ENCODE measurements at places on chromosomes 6 and 20.

GRCh38 chr6:18748314-18748713 is 361.2 kb downstream of the RNF144B start:
- DNase-seq, result no peak

- DNase-seq, result peak; percentile 7
Observed at GRCh38 chr6:9623985-9624384, 790.9 kb downstream of the TFAP2A start.

DNA sequence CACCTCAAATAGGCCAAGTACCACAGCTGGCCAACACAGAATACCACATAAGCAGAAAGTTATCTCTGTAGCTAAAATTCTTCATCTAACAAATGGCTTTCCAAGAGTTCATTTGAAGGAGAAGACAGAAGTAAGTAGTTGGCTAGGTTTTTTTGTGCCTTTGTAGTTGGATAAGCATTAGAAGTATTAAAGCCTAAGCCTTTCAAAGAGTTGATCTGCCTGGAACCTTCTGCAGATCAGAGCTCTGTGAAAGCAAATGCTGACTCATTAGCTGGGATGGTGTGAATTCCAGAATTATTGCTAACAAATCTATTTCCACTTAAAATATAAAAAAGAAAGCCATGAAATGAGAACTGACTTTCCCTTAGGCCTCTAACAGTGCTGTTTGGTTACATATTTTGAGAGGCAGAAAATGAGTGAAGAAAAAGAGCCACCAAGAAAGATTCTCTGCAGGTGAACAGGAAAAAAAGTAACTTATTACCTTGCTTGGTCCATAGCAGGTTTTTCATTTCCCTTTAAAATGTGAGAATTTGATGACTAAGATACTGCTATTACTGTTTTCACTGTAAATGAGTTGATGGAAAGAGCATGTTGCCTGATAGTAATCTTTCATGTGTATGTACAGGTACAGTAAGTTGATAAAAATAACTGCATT is 763.2 kb upstream of the FLRT3 start:
- no peak for DNase-seq

GRCh38 chr20:34940081-34940481 is 15.5 kb downstream of the GSS start:
- no peak for DNase-seq

GRCh38 chr6:83257791-83258190 is 64.6 kb downstream of the RWDD2A start:
- no peak for DNase-seq

DNA sequence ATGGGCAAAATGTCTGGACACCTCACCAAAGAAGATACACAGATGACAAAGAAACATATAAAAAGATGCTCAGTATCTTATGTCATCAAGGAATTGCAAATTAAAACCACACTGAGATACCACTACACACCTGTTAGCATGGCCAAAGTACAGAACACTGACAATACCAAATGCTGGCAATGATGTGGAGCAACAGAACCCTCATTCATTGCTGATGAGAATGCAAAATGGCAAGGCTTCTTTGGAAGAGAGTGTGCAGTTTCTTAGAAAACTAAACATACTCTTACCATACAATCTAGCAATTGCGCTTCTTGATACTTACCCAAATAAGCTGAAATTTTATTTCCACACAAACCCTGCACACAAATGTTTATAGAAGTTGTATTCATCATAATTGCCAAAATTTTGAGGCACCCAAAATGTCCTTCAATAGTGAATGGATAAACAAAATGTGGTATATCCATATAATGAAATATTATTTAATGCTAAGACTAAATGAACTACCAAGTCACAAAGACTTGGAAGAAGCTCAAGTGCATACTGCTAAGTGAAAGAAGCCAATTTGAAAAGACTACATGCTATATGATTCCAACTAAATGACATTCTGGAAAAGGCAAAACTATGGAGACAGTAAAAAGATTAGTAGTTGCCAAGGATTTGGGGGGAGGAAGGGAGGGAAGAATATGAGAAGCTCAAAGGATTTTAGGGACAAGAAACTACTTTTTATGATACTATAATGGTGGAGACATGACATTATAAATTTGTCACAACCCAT is 50.7 kb downstream of the TNFAIP3 start:
- DNase-seq, result no peak

DNA sequence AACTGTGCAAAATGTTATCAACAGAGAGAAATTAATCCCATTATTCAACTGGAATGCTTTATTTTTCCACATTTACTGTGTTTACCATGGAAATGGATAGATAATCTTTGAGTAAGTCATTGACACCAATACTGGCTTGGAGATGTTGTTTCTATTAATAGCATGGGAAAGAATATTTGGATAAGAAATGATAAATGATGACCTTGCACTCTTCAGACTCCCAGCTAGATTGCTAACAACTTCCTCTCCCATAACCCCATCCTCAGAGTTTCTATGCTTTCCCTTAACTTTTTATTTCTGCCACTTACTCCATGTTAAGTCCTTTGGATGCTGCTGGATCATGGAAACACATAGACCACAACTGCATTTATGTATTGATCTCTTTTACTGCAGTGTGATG is 182.5 kb downstream of the FNDC1 start:
- no peak for DNase-seq

DNA sequence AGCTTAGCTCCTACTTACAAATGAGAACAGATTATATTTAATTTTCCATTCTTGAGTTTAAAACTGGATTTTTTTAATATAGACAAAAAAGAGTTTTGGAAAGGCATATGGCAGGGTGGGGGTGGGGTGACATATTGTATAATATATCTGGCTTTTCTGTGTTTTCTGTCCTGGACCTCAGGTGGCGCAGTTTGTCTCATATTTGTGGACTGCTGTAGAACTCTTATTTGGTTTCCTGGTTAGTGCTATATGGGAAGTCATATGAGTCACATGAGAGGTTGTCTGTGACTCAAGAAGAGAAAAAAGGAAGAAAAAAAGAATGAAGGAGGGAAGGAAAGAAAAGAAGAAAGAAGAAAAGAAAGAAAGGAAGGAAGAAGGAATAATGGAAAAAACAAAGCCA is 131.8 kb downstream of the CLVS2 start:
- no peak for DNase-seq

DNA sequence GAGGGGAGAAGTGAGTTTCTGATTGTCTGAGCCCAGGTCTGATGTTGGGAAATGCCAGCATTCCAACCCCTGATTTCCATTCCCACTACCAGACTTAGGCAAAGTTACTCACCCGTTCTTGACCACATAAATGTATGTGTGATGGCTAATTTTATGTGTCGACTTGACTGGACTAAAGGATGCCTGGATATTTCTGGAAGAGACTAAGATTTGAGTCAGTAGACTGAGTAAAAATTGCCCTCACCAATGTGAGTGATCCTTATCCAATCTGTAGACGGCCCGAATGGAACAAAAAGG is 95.8 kb upstream of the TAB2 start:
- DNase-seq, result no peak

GRCh38 chr6:143064951-143065683 is 4.4 kb downstream of the AIG1 start:
- DNase-seq, result peak; percentile 19

DNA sequence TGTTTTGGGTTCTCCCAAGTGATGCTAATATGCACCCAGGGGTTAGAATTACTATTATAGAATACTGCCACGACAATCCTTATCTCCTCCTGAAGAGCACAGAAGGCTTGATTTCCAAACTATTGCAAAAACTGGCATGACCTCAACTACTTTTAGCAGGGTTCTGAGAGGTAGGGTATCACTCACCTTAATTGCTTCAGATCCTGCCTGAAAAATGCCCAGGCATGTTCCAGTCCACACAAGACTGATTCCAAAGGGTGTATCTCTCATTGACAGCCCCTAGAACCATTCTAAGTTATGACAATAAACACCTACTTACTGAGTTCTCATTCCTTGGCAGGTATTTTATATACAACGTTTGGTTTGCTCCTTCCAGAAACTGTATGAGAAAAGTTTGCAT is 5.0 kb upstream of the DSE start:
- no peak for DNase-seq

- DNase-seq, result no peak
Observed at GRCh38 chr20:52601295-52601971, 370.7 kb upstream of the TSHZ2 start.

- no peak for DNase-seq
Observed at GRCh38 chr6:99333068-99333467, 16.4 kb downstream of the FAXC start.

DNA sequence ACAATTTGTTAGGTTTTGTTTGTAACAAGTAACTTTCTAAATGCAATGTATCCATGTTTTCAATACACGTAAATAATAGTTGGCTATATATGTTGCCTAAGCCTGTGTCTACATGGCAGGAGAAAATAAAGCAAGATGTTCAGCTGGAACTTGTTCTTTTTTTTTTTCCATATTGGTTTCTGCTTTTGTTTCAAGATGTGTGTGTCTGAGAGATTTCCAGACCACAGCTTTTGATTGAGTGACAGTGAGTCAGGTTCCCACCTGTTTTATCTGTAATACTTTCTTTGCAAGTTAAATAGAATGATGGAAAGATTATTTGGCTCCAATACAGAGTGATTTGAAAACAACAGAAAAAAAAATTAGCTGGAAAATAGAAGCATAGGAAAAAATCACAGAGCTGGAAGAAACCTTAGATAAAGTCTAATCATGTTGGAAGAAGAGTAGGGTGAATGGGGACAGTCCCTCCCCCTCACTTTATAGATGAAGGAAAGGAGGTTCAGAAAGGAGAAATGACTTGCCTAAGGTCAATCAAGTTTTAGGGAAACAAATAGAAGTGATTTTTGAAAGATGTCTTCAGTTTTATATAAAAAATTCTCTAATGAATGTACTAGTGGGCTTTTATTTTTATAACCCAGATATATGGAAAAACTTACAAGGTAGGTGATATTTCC is 150.9 kb upstream of the STMND1 start:
- no peak for DNase-seq

GRCh38 chr6:61886608-61887259 is 399.3 kb downstream of the KHDRBS2 start:
- DNase-seq, result no peak

DNA sequence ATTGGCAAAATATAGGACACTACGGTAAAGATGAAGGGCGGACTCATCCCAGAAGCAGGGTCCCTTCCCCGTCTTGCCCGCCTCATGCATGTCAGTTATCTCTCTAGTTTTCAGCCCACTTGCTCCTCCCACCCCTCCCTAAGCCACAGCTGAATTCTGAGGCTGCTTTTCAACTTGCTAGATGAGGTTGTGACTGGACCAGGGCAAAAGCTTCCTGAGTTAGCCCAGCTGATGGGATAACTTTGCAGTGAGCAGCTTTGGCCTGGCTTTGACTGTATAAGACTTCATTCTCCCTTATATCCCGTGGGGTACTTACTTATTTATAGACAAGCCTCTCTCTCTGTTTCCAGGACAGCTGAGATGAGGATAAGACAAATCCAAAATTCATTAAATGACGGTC is 23.2 kb downstream of the GHRH start:
- no peak for DNase-seq

DNA sequence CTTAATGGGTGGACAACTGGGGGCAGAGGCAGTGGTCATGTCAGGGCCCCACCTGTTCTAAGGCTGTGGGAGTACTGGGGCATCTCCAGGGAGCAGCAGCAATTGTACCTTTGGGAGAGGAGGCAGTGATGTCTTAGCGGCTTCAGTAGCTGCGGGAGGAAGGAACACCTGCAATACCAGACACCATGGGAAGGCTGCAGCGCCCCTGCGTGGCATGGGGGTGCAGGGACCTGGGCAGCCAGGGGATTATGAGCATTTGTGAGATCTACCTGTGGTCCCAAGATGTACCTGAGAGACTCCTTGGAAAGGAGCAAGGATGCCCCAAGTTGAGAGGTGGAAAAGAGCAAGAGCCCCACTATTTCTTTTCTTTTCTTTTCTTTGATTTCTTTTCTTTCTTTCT is 112.1 kb upstream of the GPR6 start:
- DNase-seq, result no peak

DNA sequence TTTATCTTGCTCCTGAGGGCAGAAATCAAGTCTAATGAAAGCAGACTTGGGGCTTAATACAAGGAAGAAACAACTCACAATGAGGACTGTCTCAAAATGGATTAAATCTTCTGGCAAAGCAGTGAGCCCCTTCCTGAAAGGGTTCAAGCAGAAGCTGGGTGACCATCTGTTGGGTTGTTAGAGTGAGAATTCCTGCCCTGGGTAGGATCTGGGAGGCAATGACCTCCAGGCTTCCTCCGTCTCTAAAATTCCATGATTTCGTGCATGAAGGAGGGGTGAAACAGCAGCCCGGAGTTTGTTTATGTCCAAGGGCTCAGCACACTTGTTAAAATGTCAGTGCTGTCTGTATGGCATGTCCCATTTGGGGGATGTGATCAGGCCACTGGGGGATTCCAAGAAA is 64.0 kb upstream of the KCNK16 start:
- DNase-seq, result no peak

DNA sequence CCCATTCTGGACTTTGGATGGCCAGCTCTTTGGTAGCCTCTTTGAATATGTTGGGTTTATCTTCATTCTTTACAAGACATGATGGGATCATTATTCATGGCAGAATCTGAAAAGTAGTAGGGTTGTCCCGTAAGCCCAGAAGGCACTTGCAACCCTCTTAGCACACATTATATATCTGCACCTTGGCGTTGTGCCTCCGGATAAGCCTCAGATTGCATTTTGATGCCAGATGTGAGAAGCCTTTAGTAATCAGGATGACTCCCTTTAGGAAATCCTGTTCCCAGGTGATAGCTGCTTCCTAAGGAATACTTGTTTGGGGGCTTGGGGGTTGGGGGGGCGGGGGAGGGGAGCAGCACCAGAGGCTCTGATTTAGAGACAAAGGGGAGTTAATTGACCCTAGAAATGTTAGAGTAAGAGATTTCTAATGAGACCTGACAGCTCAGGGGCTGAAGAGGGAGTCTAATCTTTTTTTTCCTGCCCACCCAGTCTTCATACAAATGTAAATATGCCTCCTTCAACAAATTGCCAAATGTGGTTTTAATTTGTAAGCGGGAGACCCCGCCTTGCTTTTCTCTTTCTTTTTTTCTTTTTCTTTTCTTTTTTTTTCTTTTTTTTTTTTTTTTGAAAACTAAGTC is 55.1 kb downstream of the JAG1 start:
- DNase-seq, result no peak

- DNase-seq, result peak; percentile 26
Observed at GRCh38 chr6:144316862-144317195, 31.7 kb downstream of the UTRN start.

- DNase-seq, result no peak
Observed at GRCh38 chr6:151535476-151536187, 41.8 kb downstream of the CCDC170 start.

DNA sequence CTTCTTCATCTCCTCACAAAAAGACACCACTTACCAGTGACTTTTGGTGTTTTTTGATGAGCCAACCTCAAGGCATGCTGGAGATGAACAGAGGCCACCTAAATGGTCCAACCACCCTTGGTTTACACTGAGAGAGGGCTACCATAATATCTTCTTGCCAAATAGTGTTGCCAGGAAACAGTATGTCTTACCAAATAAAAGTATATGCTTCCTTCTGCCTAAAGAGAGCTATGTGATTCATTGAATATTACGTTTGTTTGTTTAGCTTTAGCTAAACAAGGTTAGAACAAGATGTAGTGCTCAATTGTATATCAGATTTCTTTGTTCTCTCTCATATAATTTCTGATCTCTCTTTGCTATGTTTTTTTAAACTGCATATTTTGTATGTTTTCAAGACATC is 40.6 kb upstream of the BMP6 start:
- DNase-seq, result peak; percentile 35

Data from adipocyte (in vitro differentiated cells).